Stimulated activated CD4-positive, alpha-beta T cell treated with anti-CD3 and anti-CD28 coated beads, TNF-alpha, amount 100 ng/mL, for 1 hour (primary cell): ENCODE measurements at places on chromosomes 1 and 21.

DNA sequence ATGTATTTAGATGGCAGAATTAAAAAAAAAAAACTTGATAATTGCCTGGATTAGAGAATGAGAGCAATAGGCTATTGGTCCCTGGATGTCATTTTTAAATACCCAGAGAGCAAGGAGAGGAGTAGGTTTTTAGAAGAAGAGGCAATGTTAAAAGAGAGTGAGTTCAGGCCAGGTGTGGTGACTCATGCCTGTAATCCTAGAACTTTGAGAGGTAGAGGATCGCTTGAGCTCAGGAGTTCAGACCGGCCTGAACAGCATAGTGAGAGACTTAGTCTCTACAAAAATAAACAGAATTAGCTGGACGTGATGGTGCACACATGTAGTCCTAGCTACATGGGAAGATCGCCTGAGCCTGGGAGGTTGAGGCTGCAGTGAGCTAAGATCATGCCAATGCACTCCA lies 15.9 kb upstream of the MUTYH start:
- DNase-seq, result no peak

DNA sequence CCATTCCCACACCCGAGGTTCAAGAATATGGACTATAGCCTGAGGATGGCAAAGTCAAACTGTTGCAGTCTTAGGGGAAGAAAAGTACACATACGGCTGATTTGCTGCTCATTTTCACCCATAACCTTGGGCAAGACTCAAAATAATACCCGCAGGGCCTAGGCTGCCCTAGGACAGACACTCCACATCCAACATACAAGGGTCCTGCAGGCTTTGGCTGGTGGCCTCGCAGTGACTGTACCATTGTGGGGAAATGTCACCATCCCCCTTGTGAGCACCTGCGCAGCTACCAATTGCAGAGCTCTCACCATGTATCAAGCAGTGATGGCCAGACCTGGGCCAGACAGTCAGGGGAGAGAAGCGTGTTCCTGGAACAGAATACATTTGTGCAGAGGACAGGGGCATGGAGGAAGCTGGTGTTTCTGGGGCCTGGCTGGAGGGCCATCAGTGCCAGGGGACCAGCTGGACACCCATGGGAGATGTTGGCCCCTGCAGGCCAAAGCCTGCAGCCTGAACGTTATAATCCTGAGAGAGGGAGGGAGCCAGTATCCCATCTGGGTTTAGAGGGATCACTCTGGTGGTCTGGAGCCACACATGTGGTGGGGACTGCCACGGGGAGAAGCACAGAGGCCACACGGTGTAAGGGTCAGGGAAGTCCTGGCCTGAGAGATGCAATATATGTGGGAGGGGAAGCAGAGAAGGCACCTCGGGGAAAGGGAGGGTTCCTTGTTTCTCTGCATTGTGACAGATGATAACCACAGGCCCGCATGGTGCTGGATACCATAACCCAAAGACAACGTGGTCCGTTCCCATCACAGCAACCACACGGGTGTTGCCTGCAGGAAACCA lies 101.2 kb downstream of the GLIS1 start:
- no peak for DNase-seq

GRCh38 chr1:179840107-179840506 lies 37.5 kb downstream of the TOR1AIP2 start:
- no peak for DNase-seq

DNA sequence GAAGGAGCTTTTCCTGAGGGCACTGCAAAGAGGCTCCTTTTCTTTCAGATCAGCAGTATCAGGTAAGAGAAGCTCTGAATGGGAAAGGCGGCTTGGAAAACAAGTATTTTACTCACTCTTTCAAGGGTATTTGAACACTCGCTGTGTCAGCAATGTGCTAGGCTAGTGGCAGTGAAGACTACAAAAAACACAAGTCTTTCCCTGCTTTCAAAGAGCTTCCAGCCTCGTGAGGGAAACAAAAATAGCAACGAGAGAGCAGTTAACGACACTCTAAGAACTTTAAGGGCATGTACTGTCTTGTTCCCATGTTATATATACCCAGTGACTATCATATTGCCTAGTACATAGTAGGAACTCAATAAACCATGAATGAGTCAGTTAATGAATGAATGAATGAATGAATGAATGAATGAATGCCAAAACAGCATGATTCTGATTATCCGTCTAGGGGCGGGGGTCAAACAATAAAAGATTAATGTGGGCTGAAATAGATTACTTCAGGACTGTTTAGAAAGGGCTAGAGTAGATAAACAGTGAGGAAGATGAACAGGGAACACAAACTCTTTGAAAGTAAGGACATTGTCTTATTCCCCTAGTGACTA lies 14.2 kb upstream of the MCOLN3 start:
- DNase-seq, result no peak

GRCh38 chr1:200771625-200772555 lies 33.2 kb downstream of the CAMSAP2 start:
- DNase-seq, result no peak

GRCh38 chr1:206082831-206083695 lies 30.1 kb downstream of the RHEX start:
- no peak for DNase-seq

GRCh38 chr1:18178111-18178510 lies 70.5 kb downstream of the IGSF21 start:
- no peak for DNase-seq

DNA sequence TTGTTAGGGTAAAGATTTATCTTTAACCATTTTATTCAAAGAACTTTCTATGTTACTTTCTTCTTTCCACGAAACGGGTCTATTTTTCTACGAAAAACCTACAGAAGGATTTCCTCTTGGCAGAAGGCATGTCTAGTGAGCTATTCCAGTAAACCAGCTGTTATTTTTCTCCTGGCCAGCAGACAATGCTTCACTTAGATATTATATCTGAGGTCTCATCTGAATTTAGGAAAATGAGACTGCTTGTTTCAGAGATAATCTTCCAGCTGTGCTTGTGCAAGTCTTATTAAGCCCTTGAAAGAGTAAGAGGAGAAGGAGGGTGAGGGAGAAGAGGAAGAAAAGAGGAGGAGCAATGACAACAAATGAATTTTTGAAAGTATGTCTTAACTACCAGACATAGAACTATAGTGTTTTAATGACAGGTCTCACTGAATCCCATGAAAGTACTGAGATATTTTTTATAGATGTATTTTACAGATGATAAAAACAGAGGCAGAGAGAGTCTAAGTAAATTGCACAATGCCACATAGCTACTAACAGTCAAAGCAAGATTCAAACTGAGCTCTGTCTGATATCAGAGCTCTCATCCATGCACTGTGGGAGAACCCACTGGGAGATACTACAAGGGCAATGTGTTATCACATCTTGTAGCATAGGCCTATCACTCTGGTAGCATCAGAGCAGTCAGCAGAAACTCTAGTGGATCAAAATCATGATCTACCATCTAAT lies 54.6 kb upstream of the SAMSN1 start:
- no peak for DNase-seq

GRCh38 chr1:68132426-68133130 lies 82.2 kb upstream of the DIRAS3 start:
- DNase-seq, result no peak

DNA sequence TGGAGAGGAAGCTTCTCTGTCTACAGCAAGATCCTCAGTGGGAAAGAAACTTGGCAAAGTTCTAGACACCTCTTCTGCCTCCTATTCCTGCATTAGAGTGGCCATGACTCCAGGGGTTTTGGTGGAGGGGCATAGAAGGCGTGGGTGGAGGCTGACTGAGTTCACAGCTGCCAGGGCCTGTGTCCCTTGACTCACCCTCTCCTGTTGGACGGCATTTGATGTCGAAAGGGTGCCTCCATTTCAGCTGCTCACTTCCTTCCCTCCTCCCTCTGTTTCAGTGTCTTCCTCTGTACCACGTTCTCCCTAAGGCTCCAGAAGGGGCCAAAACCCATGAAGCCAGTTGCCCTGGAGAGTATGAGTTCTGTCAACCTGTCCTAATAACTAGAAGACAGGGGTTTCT lies 632 bp downstream of the TMEM79 start:
- no peak for DNase-seq

GRCh38 chr1:154714638-154715037 lies 106.7 kb upstream of the ADAR start:
- DNase-seq, result no peak

- no peak for DNase-seq
These were observed 132.2 kb upstream of the FOXD3 start for GRCh38 chr1:63190171-63190570.

GRCh38 chr1:184803180-184803492 lies 48.5 kb upstream of the EDEM3 start:
- no peak for DNase-seq

DNA sequence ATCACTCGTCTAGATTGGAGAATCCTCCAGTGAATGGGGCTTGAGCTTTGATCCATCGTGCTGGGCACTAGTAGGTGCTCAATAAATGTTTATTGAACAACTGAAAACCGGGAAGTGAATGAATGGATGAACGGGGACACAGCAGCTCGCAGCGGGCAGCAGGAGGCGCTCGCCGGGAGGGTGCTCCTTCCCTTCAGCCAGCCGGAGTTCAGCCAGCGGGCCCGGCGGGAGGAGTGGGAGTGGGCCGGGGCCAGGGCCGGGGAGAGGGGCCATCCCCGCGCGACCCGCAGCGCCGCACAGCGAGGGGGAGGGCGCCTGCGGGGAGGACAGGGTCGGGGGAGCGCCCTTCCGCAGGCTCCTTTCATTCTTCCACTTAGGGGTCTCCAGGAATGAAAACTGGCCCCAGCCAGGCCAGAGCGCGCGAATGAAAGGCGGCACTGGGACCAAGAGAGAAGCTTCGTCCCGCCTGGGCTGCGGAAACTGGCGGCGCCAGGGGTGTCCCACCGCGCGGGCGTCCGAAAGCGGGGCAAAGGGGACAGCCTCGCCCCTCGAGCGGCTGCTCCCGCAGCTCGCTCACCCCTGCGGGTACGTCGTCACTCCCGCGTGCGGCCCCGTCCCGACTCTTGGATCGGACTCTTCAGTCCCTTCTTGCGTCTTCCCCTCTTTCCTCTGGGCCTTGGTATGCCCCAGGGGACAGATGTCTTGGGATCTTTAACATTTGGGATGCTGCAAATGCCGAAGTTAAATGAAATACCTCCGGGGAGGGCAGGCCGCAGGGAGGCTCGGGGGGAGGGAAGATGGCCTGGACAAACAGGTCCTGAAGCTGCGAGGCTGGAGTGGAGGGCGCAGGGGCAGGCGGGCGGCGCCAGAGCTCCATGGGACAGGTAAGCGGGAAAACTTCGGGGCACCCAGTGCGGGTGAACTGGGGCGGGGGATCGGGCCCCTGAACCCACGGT lies 3.6 kb upstream of the INAVA start:
- DNase-seq, result no peak

GRCh38 chr1:9239622-9240401 lies 5.2 kb downstream of the H6PD start:
- DNase-seq, result no peak

- DNase-seq, result no peak
These were observed 105.2 kb downstream of the TLR5 start for GRCh38 chr1:223037845-223038244.

DNA sequence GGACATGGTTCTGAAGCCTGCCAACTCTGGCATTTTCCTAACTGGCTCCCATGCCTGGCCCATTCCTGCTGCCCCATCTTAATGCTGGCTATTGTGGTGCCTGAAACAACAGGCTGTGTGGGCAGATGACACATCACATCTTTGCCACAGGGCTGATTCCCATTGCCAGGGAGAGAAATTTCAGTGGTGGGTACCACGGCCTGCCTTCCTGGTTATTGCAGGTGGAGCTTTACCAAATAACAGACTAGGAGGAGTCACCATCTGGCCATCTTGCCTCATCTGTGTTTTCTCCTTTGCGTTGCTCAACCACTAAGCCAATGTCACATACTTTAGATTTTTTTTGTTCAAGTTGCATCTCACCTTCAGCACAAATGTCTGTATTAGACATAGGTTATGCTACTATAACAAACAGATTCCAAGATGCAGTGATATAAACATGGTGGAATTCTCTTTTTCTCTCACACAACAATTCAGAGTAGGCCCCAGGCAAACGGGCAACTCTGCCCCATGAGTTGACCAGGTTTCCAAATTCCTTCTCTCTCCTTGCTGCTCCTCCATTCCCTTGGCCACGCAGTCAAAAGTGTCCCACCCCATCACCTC lies 14.1 kb downstream of the CDA start:
- DNase-seq, result no peak

- no peak for DNase-seq
These were observed 31.8 kb upstream of the DISP1 start for GRCh38 chr1:222783051-222783450.

- no peak for DNase-seq
These were observed 293.5 kb downstream of the MRPL39 start for GRCh38 chr21:25313829-25314228.

- no peak for DNase-seq
These were observed 51.4 kb upstream of the ACTRT2 start for GRCh38 chr1:2969845-2970291.

GRCh38 chr1:207815913-207816291 lies 64.0 kb downstream of the CD46 start:
- DNase-seq, result no peak

DNA sequence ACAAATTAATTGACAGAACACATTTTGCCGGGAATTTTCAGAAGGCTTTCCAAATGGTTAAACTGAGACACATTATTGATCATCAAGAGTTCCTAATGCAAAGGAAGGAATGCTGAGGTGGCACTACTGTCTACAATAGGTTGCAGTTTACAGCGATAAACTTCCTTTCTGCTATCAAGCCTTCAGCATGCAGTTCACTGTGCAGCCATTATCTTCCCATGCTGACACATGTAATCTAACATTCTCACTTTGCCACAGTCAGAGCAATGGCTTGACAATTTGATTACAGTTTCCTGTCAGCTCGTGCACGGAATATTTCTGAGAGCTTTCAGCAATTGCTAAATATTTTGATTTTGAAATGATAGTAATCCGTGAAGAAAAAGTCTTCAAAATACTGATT lies 166.9 kb upstream of the PRMT6 start:
- DNase-seq, result no peak

DNA sequence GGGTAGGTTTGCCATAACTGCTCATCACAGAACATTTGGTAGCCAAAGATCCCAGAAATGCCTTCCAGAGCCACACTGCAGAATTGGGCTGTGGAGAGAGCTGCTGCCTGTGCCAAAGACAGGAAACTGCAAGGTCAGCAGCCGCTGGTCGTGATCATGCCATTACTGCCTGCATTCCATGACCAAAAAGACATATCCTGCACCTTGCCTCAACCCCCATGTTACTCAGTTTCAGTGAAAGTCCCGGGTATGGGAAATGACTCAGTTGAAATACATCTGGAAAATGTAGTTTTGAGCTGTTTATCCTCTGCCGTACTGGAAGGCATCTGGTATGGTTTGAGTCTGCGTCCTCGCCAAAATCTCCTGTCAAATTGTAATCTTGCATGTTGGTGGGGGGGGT lies 161.7 kb downstream of the FCRL5 start:
- DNase-seq, result no peak

GRCh38 chr1:198903203-198903602 lies 264.4 kb downstream of the PTPRC start:
- no peak for DNase-seq

- DNase-seq, result peak; percentile 30
These were observed 40.4 kb downstream of the CASZ1 start for GRCh38 chr1:10755970-10756521.
